ENCODE measurements at places on chromosomes 4 and X. TPM values are rescaled to one million over a fixed set of nuclear protein-coding genes. Genes with fewer than 3 reads are reported as not detected.

GRCh38 chr4:125836597-125837195, 521.9 kb downstream of the FAT4 start:
- no peak for DNase-seq
- H3K27me3 ChIP-seq, result no peaks in the 10 kb centered on the region
- H3K4me3 ChIP-seq, result no peak overlapping the region
- no peak overlapping the region for H3K27ac ChIP-seq
- no peaks in the 10 kb centered on the region for H3K4me1 ChIP-seq

Gene SLC16A2
- polyA plus RNA-seq, result 0.06 TPM

GRCh38 chr4:102563000-102563399, 61.8 kb downstream of the NFKB1 start:
- DNase-seq, result no peak
- peaks cover 45% of the 10 kb centered on the region for H3K4me1 ChIP-seq
- H3K27ac ChIP-seq, result peak overlapping the region; percentile 65
- H3K36me3 ChIP-seq, result peaks cover 33% of the 10 kb centered on the region

- DNase-seq, result no peak
- no peak overlapping the region for H3K27ac ChIP-seq
- no peak overlapping the region for H3K4me3 ChIP-seq
- no peaks in the 10 kb centered on the region for H3K27me3 ChIP-seq
- no peaks in the 10 kb centered on the region for H3K4me1 ChIP-seq
These were observed 14.0 kb downstream of the PLCXD1 start for GRCh38 chrX:295136-295535.

- H3K4me1 ChIP-seq, result no peaks in the 10 kb centered on the region
- no peak overlapping the region for H3K4me3 ChIP-seq
- no peaks in the 10 kb centered on the region for H3K36me3 ChIP-seq
- no peaks in the 10 kb centered on the region for H3K27me3 ChIP-seq
- no peak for DNase-seq
These were observed 217.7 kb upstream of the VEGFC start for GRCh38 chr4:177010418-177010817.

Gene SOWAHB
- not detected for polyA plus RNA-seq

Gene CDS1
- polyA plus RNA-seq, result not detected

DNA sequence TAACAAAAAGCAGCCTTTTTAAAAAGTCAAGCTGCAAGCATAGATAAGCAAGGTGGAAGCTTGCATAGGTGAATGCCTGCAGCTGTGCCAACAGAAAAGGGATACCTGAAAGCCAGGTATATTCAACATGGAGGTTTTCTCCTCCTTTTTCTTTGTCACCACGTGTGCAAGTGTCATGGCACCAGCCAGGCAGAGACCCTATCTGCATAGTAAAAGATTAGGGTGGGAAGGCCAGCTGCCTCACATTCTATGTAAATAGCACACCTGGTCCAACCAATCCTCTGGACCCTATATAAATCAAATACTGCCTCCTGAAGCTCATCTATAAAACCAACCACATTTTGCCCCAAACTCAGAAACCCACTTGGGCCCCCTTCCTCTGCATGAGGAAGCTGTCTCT, 28.0 kb upstream of the PLK4 start:
- no peaks in the 10 kb centered on the region for H3K27me3 ChIP-seq
- H3K4me3 ChIP-seq, result no peak overlapping the region
- peaks cover 14% of the 10 kb centered on the region for H3K4me1 ChIP-seq
- no peaks in the 10 kb centered on the region for H3K36me3 ChIP-seq

GRCh38 chrX:118420462-118420861, 74.6 kb downstream of the WDR44 start:
- H3K4me1 ChIP-seq, result no peaks in the 10 kb centered on the region
- H3K27me3 ChIP-seq, result no peaks in the 10 kb centered on the region
- H3K4me3 ChIP-seq, result no peak overlapping the region
- H3K36me3 ChIP-seq, result no peaks in the 10 kb centered on the region

DNA sequence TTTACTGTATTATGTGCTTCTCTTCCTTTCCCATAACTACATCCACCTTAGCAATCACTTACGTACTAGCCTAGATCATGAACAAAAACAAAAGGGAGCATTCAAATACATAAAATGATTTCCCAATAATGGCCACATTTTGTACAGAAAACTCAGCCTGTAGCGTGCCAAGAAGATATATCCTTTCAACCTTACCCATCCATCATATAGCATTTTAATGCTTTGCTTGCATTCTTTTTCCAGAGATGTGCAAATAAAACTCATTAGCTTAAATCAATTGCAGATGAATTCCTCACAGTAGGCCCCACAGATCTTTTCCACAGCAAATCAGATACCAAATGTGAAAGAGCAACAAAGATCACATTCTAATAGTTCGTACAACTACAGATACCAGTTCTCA, 20.8 kb downstream of the GRSF1 start:
- no peaks in the 10 kb centered on the region for H3K27me3 ChIP-seq
- H3K4me1 ChIP-seq, result peaks cover 16% of the 10 kb centered on the region
- no peak overlapping the region for H3K27ac ChIP-seq
- H3K4me3 ChIP-seq, result no peak overlapping the region
- peaks cover 2% of the 10 kb centered on the region for H3K36me3 ChIP-seq
- DNase-seq, result no peak

Gene PABPC5
- polyA plus RNA-seq, result not detected

DNA sequence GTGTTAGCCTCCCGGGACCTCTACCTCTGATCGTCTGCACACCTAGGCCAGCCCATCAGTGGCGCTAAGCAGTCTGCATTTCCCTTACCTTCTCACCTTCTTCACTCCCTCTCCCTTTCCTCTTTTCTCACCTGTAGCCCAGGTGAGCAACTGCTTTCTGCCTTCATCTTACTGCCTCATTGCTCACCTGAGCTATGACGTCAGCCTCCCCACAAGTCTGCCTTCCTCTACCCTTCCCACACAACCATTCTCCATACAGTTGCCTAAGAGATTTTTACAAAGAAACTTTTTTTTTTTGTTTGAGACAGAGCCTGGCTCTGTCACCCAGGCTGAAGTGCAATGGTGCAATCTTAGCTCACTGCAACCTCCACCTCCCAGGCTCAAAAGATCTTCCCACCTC, 136.3 kb downstream of the BCOR start:
- no peak for DNase-seq
- no peak overlapping the region for H3K27ac ChIP-seq
- no peaks in the 10 kb centered on the region for H3K36me3 ChIP-seq
- no peak overlapping the region for H3K4me3 ChIP-seq
- no peaks in the 10 kb centered on the region for H3K4me1 ChIP-seq
- H3K27me3 ChIP-seq, result no peaks in the 10 kb centered on the region

DNA sequence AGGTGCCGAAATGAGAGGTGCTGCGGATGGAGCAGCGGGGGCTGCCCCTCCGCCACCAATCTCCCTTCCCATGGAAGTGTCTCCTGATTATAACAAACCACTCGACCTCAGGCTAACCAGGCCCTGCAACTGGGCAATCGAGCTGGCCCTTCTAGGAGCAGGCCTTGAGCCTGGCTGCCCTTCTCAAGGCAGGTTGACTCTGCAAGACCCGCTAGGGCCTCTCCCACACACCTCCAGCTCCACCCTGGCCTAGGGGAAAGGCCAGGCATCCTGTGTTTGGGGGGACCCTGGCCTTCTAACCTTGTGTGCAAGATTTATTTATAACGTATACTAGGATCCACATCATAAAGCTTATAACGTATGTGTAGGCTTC, 3.7 kb upstream of the BCOR start:
- no peak overlapping the region for H3K4me3 ChIP-seq
- H3K27me3 ChIP-seq, result no peaks in the 10 kb centered on the region
- H3K36me3 ChIP-seq, result no peaks in the 10 kb centered on the region
- H3K27ac ChIP-seq, result no peak overlapping the region
- no peak for DNase-seq

GRCh38 chrX:13565511-13565910, 3.9 kb upstream of the EGFL6 start:
- H3K27ac ChIP-seq, result no peak overlapping the region
- DNase-seq, result no peak
- no peaks in the 10 kb centered on the region for H3K27me3 ChIP-seq
- no peaks in the 10 kb centered on the region for H3K4me1 ChIP-seq
- no peak overlapping the region for H3K4me3 ChIP-seq

DNA sequence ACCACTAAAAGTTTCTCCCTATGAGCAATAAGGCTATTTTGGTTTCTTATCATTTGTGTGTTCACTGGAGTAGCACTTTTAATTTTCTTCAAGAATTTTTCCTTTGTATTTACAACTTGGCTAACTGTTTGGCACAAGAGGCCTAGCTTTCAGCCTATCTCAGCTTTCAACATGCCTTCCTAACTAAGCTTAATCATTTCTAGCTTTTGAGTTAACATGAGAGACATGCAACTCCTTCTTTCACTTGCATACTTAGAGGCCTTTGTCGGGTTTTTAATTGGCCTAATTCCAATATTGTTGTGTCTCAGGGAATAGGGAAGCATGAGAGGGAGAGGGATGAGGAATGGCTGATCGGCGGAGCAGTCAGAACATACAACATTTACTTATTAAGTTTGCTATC, 349.8 kb downstream of the OPHN1 start:
- no peaks in the 10 kb centered on the region for H3K27me3 ChIP-seq
- H3K27ac ChIP-seq, result no peak overlapping the region
- DNase-seq, result no peak
- H3K4me1 ChIP-seq, result no peaks in the 10 kb centered on the region

Gene FAM53A
- 0.12 TPM for polyA plus RNA-seq

GRCh38 chr4:27514711-27515110, 654.1 kb downstream of the STIM2 start:
- no peak for DNase-seq
- H3K4me1 ChIP-seq, result no peaks in the 10 kb centered on the region
- H3K27ac ChIP-seq, result no peak overlapping the region

Gene FGFBP1
- polyA plus RNA-seq, result not detected

- H3K4me3 ChIP-seq, result no peak overlapping the region
- no peaks in the 10 kb centered on the region for H3K36me3 ChIP-seq
- no peaks in the 10 kb centered on the region for H3K27me3 ChIP-seq
- H3K27ac ChIP-seq, result no peak overlapping the region
- DNase-seq, result no peak
- H3K4me1 ChIP-seq, result no peaks in the 10 kb centered on the region
These were observed 124.2 kb downstream of the GUCY2F start for GRCh38 chrX:109357706-109358105.

DNA sequence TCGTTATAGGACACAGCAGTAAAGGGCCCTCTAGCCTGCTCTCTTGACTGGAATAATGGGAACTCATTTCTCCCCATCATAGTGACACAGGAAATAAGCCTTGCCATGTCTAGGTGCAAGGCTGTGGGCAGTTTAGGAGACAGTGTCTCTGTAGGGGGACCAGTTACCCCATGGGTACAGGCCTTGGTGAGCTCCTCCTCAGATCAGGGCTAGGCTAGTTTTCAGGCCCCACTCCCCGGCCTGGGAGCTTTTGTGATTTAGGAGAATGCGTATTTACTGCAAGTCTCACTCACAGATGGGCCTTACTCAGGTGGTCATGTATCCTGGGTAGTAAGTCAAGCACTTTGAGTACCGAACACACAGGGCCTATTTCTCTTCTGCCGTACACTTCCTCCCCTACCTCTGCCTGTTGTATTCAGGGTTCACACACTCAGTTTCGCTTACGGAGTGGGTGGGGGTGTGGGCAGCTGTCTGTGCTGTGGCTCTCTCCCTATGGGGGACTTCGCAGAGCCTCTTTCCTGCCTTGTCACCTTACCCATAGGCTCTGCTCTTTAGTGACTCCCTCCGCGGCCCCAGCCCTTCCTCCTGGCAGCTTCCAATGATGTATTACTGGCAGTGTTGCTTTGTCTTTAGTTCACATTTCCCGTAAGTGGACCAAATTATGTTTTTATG, 34.2 kb downstream of the FAM193A start:
- no peaks in the 10 kb centered on the region for H3K36me3 ChIP-seq
- H3K27me3 ChIP-seq, result no peaks in the 10 kb centered on the region
- H3K4me1 ChIP-seq, result peaks cover 21% of the 10 kb centered on the region
- H3K4me3 ChIP-seq, result peak overlapping the region; percentile 22
- peak overlapping the region; percentile 22 for H3K27ac ChIP-seq

GRCh38 chrX:107504006-107504405, 54.6 kb downstream of the FRMPD3 start:
- H3K27me3 ChIP-seq, result no peaks in the 10 kb centered on the region
- no peaks in the 10 kb centered on the region for H3K4me1 ChIP-seq
- no peak overlapping the region for H3K27ac ChIP-seq
- H3K36me3 ChIP-seq, result no peaks in the 10 kb centered on the region
- H3K4me3 ChIP-seq, result no peak overlapping the region

- DNase-seq, result no peak
- peaks cover 12% of the 10 kb centered on the region for H3K36me3 ChIP-seq
These were observed 44.2 kb downstream of the IRF2 start for GRCh38 chr4:184430163-184430562.

- H3K4me3 ChIP-seq, result no peak overlapping the region
- H3K4me1 ChIP-seq, result no peaks in the 10 kb centered on the region
- no peaks in the 10 kb centered on the region for H3K36me3 ChIP-seq
- no peaks in the 10 kb centered on the region for H3K27me3 ChIP-seq
- DNase-seq, result no peak
These were observed 128.4 kb downstream of the ZMAT1 start for GRCh38 chrX:101803451-101803850.

- no peaks in the 10 kb centered on the region for H3K36me3 ChIP-seq
- H3K27ac ChIP-seq, result no peak overlapping the region
- no peaks in the 10 kb centered on the region for H3K27me3 ChIP-seq
- H3K4me1 ChIP-seq, result no peaks in the 10 kb centered on the region
These were observed 25.2 kb downstream of the WWC2 start for GRCh38 chr4:183124228-183124627.

DNA sequence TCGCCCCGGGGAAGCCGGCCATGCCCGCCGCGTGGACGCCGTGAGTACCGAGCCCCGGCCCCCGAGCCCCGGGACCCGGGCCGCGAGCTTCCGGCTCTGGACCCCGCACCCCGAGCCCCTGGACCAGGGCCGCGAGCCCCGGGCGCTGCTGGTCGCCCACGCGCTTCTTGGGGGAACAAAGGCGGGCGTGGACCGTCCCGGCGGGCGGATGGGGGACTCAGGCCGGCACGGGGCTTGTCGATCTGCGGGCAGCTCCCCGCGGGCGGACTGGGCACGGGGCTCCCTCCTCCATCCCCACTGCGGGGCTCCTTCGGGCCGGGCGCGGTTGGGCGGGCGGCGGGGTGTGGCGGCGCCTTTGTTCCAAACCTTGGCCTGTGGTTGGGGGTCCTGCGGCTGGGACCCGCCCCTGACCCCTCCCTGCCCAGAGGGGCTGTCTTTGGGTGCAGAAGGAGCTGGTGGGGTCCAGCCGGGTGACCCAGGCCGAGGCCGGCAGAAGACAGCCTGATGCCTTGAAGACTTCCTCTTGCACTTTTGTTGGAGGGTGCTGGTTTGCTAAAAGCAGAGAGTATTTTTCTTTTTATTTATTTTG, 25.2 kb upstream of the ADD1 start:
- no peaks in the 10 kb centered on the region for H3K36me3 ChIP-seq
- H3K27me3 ChIP-seq, result no peaks in the 10 kb centered on the region
- H3K27ac ChIP-seq, result peak overlapping the region; percentile 37
- H3K4me1 ChIP-seq, result peaks cover 35% of the 10 kb centered on the region
- H3K4me3 ChIP-seq, result peak overlapping the region; percentile 60
- no peak for DNase-seq

Gene PLCXD1
- polyA plus RNA-seq, result 9.0 TPM

Gene TEC
- polyA plus RNA-seq, result 15.3 TPM
